ENCODE measurements at places on chromosomes 16 and 17.
A peak's percentile ranks its signal among the peaks of the same experiment; 100 is the strongest.

GRCh38 chr17:44187131-44187899, 543 bp downstream of the TMUB2 start:
- DNase-seq = no peak

DNA sequence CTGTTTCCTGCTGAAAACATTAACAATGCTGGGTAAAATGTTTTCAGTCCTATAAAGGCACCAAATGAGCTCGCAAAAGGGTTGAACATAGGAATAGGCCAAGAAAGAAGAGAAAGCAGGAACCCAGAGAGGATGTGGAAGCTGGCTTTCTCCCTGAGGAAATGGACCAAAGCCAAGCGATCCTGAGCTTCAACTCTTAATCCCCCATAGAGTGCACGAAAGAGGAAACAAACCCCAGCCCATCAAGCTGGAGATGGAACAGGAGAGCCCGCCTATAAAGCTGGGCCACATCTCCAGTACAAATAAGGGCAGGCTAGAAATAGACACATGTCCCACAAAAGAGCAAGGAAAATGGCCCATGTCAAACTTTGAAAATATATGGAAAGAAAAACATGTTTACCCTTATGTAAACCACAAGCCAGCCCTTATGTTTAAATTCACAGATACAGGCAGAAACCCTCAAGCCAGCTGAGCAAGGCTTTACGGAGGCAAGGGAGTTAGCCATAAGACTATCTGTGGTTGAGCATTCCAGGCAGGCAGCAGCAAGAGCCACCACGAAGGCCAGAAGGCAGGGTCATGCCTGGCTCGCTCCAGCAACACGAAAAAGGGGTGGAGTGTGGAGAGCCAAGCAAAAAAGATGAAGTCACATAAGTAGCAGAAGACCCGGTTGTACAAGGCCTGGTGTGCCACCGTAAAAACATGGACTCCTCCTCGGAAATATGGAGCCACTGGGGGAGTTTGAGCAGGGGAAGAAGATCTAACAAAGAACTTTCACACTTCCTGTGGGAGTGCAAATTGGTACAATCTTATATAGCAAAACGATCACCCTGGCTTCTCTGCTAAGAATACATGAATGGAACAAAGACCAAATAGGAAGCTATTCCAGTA, 27.8 kb downstream of the COPRS start:
- no peak for DNase-seq

DNA sequence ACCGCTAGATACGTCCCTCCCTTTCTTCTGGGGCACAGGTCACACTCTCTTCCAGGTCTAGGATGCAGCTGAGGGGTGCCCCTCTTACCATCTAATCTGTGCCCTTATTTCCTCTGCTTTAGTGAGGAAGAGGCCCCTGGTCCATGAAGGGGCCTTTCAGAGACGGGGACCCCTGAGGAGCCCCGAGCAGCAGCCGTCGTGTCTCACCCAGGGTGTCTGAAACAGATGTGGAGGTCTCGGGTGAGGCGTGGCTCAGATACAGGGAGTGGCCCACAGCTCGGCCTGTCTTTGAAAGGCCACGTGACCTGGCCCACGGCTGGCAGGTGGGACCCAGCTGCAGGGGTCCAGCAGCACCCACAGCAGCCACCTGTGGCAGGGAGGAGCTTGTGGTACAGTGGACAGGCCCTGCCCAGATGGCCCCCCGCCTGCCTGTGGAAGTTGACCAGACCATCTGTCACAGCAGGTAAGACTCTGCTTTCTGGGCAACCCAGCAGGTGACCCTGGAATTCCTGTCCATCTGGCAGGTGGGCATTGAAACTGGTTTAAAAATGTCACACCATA, 15.6 kb downstream of the SCGB1C2 start:
- no peak for DNase-seq

DNA sequence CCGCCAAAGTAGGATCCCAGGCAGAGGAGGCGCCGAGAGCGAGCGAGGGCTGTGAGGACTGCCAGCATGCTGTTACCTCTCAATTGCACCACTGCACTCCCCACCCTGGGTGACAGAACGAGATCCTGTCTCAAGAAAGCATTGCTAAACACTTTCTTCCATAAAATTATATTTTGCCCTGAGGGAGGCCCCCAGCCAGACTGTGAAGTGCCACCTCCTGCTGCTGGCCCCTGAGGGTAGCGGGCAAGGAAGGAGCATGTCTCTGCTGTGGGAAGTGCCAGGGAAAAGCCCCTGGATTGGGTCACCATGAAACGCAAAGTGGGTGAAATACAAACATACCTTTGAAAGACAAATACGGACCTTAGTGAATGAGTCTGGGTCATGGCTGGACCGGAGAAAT, 78.0 kb upstream of the AMZ2 start:
- no peak for DNase-seq

DNA sequence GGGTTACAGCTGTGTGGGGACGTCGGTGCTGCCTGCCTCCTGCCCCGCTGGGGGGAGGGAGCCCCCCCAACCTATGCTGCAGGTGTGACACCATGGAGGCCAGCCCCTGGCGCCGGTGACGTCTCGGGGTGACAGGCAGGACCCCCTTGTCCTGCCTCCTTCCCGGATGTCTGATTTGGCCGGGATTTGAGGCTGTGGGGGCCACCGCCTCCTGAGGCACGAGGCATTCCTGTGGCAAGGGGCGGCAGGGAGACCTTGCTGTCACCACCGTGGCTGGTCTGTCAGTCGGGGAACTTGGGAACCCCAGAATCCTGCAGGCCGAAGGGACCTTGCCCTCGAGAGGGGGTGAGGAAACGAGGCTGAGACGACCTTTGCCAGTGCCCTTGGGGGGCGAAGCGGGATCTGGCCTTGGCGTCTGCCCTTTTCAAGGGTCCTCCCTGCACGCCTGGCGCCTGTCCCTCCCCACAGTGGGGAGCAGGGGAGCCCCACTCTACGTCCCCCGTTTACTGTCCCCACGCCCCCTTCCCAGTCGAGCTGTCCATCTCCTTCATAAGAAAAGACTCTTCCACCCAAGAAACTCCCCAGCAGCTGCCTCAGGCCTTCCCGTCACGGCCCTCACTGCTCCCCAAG, 74.4 kb downstream of the METRNL start:
- DNase-seq = no peak

DNA sequence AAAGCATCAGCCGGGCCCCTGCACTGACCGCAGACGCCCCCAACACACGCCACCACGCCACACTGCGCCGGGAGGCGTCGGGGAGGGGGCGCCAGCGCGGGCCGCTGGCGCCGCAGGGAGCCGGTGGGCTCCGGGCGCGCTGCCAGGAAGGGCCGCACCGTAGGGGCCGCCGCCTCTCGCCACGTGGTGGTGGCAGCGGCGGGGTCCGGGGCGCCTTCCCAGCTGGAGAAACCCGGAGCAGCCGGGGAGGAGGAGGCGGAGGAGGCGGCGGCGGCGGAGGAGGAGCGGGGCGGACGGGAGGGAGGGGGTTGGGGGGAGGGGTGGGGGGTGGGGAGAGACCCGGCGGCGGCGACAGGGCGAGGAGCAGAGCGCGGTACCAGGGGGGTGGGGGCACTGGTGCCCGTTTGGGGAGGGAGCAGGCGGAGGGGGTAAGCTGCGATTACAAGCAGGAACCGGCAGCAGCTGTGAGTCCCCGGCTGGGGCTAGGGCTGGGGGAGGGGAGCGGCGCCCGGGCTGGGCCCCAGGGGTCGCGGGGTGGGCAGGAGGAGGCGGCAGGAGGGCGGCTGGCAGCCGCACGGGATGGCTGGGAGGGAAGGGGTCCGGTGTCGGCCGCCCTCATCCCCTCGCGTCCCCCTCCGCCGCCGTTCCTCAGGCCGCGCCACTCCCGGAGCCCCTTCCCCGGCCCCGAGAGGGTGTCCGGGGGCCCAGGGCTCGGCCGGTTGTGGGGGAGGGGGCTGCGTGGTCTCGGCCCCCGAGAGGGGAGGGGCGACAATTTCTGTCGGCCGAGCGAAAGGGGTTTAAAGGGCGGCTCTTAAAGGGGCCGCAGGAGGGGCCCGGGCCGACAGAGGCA, at the start of gene TBKBP1:
TBKBP1 (plus strand) TSS at position 431 of the 850 bp plus-strand sequence. CDS start 1,952 bp downstream, outside the sequence.
- DNase-seq = peak; percentile 60
